ENCODE measurements at places on chromosomes 3 and 15.

- no peak for DNase-seq
Observed at GRCh38 chr3:23292432-23292831, 89.3 kb downstream of the UBE2E2 start.

- no peak for DNase-seq
Observed at GRCh38 chr3:24923570-24923969, 428.9 kb upstream of the THRB start.

DNA sequence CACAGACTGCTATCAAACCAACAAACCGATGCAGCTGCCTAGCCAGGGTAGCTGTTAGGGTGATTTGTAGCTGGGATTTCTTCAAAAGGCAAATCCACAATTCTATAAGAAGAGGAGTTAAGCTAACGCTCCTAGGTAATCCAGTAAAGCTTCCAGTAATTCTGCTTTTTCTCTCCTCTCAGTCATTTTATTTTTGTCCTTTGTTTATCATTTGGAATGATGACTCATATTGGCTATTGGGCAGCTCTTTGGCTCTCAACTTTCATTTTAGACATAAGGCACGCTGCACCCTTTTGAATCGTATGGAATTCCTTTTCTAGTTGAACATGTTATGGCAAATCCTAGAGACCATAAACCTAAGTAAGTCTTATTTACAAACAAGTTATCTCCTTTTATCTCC, 53.2 kb upstream of the PPARG start:
- no peak for DNase-seq

- DNase-seq: no peak
Observed at GRCh38 chr3:72036899-72037298, 252.0 kb upstream of the PROK2 start.

DNA sequence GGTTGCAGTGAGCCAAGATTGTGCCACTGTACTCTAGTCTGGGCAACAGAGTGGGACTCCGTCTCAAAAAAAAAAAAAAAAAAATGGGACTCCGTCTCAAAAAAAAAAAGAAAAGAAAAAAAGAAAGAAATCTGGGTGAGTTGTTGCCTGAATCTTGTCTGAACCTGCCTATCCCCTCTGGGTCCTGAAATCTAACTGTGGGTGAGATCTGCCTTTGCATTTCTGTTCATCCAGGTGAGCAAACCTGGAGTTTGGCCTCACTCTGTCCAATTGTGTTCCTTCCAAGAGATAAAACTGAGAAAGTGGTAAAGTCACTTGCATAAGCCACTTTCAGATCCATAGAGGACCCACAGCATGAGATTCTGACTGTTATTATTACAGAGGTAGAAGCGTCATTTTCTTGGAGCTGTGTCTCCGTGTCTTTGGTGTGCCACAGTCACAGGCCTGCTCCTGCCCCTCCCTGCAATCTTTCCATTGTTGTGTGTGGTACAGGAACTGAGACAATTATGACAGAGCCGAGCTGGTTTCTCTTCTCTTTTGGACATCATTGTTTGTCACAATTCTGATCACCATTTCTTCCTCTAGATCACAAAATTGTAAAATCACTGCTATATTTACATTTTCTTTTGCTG, 235.9 kb downstream of the LPP start:
- DNase-seq: no peak

- no peak for DNase-seq
Observed at GRCh38 chr3:110851736-110852135, 219.9 kb upstream of the NECTIN3 start.

- DNase-seq: no peak
Observed at GRCh38 chr3:134008630-134009156, 21.0 kb downstream of the SLCO2A1 start.

DNA sequence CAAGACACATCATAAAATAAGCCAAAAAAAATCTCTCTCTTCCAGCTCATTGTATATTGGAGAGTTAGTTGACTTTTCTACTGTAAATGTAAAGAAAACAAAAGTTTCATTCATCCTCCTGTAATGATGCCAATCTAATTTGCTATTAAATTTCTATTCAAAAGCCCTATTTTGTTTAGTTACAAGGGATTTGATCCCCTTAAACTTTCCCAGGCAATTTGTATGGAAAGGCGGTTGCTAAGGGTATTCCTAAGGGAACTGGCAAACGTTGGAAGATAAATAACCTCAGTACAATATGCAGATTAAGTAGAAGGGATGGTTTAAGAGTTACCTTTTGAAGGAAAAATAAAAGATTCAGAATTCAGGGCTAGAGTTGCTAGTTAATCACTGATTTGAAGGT, 352.7 kb downstream of the TIGIT start:
- no peak for DNase-seq

DNA sequence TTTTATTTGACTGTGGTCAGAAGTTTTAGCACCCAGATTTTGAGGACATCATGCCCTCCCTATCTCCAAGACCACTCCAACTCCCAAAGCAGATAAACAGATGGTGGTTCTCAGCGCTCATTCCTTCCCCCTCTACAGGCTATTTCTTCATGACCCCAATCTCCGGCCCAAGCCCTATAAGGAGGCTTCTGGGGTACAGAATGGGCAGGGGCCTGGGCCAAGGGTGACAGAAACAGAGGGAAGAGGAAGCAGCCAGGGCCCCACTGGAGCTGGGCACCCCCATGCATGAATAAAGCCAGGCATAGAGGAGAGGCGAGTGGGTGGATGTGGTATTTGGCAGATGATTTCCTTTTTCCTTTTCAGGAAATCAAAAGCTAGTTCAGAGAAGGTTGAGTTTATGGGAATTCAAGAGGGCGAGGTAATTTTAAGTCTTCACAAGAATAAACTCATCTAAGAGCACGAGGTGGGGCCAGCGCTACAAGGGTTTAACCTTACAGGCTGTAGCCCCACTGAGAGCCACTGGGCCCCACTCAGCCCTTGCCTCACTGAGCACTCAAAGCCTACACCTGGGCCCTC, 104.8 kb upstream of the HERC1 start:
- DNase-seq: no peak

- DNase-seq: no peak
Observed at GRCh38 chr3:21447476-21448151, 303.4 kb downstream of the ZNF385D start.

DNA sequence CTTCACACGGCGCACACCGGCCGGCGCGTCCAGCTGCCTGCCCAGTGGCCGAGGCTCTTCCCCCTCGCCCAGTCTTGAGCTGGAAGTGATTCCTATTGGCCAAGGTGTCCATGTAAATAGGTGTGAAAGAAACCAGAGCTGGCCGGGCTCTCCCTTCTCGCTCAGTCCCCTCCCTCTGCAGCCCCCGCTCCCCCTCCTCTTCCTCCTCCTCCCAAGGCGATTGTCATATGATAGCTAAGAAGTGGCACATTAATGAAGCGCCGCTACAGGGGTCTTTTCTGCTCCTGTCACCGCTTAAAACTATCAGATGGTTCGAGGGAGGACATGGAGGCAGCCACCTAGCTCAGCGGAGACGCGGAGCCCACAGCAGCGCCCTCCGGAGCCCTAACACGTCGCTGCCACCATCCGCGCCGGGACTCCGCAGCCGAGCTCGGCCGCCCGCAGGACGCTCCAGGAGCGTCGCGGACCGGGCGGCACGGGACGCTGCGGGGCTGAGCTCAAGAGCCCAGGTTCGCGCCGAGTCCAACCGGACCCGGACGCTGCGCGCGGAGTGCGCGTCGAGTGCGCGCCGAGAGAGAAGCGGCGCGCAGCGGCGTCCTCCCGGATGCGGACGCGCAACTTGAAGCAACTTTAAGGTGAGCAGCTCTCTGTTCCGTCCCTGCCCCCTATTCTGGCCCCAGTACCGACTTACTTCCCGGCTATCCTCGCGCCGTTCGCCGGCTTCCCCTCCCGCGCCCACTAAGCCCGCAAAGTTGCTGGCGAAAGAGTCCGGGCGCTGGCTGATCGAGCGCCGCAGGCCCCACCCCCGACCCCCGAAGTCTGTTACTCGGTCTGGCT, at the start of gene FOXB1:
TSS of gene FOXB1 (plus strand) at position 303 of the 837 bp plus-strand sequence. CDS start 653 bp downstream, outside the sequence.
- no peak for DNase-seq

DNA sequence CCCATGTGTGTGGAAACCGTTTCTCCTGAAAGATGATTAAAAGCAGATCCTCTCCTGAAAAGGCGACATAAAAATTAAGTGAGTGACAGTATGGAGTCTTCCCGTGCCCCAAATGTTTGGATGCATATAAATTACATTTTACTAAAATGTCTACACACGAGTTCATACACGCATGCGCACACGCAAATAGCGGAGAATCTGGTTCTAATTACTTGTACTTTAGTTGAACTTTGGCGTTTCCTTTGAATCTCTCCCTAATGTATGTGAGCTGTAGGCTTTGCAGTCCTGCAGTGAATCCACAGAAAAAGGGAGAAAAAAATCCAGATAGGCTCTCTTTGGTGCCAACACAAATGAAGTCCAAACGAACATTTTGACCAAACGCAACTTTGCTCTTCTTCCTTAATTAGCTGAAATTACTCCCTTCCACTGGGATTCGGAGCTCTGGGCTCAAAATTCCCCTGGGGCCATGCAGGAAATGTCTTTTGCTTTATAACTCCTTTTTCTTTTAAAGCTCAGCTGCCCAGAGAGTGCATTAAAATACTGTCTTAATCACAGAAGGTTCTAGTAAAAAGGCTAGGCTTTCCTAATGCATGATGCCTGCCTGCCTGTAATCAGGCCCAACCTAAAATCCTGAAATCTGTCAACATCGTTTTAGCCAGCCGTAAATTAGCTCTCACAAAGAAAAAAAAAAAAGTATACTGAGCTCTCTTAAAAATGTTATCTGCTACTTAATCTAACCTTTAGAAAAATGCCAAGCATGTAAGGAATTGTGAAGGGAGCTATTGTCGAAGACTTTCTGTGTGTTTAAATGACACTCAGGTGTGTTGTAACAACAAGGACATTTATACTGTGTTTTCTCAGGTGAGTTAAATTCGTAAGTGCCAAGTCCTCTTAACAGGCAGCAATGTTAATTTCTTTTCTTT, 26.2 kb downstream of the RARB start:
- DNase-seq: no peak

GRCh38 chr3:195253923-195254432, 17.0 kb downstream of the XXYLT1 start:
- no peak for DNase-seq

- no peak for DNase-seq
Observed at GRCh38 chr3:179189759-179190158, 41.6 kb downstream of the PIK3CA start.

DNA sequence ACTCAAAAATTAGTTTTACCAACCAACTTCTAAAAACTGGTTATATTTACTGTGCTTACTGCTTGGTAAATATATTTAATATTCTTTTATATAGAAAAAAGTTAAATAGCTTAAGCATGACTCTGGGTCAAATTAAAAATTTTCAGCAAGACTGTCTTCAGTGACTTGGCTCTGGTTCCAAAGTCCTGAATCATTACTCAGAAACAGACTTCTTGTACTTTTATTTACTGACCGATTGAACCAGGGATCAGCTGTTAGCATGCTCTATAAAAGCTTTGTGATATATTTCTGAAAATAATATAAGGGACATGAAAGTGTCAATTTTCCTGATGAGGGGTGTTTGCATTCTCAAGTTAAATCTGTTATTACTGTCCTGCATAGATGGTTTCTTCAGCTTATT, 164.3 kb downstream of the MCTP2 start:
- no peak for DNase-seq

- no peak for DNase-seq
Observed at GRCh38 chr3:170465955-170466354, 47.3 kb downstream of the CLDN11 start.

DNA sequence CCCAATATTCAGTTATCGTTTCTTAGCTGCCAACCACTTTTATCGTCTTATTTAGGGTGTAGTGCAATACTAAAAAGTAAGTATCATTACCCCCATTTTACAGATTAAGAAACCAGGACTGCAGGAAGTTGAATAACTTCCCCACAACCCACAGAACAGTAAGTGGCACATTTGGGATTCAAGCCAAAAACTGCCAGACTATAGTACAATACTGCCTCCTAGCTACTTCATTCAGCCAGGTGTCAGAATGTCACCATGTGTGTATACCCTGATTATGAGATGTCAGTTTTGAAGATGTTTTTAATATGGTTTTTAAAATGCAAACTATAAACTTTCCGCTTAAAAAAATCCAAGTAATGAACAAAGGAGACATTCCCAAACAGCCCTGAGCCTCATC, 74.2 kb upstream of the PROK2 start:
- no peak for DNase-seq

DNA sequence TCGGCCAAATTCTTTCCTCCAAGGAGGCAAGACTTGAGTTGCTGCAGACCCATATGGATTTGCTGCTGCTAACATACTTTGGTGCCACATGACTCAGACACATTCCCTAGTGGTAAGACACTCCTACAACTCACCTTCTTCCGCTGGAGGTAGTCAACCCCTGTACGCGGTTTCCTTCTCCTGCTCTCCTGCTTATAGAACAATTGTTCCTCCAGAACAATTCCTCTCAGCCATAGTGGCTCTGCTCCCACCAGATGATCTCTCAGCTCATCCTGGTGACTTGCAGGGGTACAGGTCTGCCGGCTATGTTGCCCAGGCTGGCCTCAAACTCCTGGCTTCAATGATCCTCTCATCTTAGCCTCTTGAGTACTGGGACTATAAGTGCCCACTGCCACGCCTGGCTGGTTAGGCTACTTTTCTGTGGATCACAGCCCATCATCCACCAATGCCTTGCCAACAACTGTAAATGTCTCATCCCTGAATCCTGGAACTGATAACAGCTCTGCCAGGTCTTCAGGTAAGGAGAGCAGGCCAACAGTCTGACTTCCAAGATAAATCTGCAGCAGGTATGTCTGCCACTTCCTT, 2.4 kb upstream of the CXCR6 start:
- no peak for DNase-seq

DNA sequence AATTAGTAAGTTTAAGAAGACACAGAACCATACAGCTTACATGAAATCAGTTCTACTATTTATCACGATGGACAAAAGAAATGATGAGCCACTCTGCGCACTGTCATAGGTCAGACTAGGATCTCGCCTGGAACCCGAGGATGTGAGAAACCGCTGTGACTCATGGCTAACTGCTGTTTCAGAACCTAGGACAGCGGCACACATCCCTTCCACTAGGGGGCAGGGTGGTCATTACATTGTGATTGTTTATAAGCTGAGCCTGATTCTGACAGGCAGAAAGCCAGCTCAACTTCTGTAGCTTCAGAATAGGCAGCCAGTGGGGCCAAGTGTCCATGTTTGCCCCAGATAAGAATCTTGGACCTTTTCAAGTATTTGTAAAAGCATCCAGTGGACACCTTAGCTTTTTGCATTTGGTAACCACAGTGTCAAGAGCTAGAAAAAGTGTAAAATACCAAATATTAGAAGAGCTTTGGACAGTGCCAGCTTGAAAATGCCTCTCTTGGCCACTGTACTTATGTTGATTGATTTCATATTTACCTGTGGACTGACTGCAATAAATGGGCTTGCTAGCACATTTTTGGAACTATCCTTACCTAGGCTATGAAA, 115.8 kb downstream of the KBTBD8 start:
- peak; percentile 36 for DNase-seq

- DNase-seq: no peak
Observed at GRCh38 chr3:24628523-24629258, 134.0 kb upstream of the THRB start.

- no peak for DNase-seq
Observed at GRCh38 chr3:172517859-172518466, 5.3 kb downstream of the TNFSF10 start.

GRCh38 chr3:154235330-154235729, 89.0 kb downstream of the DHX36 start:
- DNase-seq: no peak

- DNase-seq: no peak
Observed at GRCh38 chr15:36757189-36757814, 177.9 kb downstream of the CDIN1 start.

GRCh38 chr3:9750556-9751411, 1.0 kb downstream of the OGG1 start:
- DNase-seq: no peak

GRCh38 chr3:14007006-14007405, 117.7 kb downstream of the CHCHD4 start:
- no peak for DNase-seq
